Spinal cord (tissue), 10 donors: ENCODE measurements at places on chromosomes 1 and 21. TPM values are rescaled to one million over a fixed set of nuclear protein-coding genes. Genes with fewer than 3 reads are reported as not detected.
A peak's percentile ranks its signal among the peaks of the same experiment; 100 is the strongest.

- DNase-seq, result no peak
These were observed 22.1 kb downstream of the ATP1B1 start for GRCh38 chr1:169128562-169128961.

GRCh38 chr1:41666981-41667631 lies 182.6 kb upstream of the EDN2 start:
- DNase-seq, result no peak

DNA sequence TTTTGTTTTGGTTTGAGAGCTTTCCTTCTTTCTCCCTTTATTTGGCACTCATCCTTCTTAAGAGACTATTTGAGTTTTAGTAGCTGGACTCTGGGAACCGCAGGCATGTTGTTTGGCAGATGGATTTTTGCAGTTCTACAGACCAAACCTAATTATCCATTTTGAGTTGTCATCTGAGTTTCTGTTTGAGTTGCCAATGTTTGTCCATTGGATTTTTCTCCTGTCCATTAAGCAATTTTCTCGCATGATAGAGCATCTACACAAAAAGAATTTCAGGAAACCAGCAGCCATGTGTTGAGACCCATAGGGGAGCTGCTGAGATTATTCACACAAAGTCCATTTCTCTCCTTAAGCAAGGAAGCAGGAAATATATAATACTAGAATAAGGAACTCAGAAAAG lies 17.2 kb upstream of the CXADR start:
- DNase-seq, result no peak

DNA sequence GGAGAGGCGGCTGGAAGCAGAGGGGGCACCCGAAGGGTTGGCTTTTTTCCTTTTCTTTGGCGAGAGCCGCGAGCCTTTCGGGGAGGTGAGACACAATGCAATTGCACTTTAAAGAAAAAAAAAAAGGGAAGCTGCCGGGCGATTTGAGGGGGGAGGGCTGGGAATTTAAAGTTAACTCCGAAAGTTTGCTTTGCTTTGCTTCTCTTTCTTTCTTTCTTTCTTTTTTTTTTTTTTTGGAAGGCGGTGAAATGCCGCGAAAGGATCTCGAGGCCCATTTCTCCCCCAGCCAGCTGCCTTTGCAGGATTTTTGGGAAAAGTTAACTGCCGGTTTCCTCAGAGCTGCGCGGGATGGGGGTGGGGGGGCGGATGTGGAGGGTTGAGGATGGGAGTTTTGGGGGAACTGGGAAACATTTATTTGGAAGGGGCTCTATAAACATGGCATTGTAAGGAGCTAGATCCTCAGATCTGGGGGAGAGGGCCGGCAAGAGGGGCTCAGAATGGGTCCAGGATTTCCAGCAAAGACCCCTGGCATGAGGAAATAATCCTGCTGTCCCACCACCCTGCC lies 997 bp downstream of the ZNF362 start:
- DNase-seq, result no peak

GRCh38 chr1:32334864-32335534 lies 1.0 kb downstream of the MARCKSL1 start:
- DNase-seq, result peak; percentile 78

DNA sequence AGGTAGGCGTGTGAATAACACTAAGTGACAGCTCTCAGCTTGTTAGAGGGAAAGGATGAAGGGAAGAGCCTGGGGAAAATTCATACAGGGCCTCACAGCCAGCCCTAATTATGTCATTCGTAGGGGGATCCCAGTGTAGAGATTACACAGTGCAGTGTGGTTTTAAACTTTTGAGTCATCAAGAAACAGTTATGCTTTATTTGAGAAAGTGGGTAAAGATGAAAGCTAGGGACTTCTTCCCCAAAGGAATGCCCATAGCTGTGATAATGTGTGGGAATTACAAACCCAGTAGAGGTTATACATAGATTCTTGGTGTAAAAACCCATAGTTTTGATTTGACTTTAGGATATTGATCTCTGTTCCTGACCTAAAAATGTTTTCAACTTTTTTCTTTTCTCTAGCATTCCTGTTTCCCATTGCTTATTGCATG lies 1.9 kb downstream of the TTF2 start:
- DNase-seq, result no peak

DNA sequence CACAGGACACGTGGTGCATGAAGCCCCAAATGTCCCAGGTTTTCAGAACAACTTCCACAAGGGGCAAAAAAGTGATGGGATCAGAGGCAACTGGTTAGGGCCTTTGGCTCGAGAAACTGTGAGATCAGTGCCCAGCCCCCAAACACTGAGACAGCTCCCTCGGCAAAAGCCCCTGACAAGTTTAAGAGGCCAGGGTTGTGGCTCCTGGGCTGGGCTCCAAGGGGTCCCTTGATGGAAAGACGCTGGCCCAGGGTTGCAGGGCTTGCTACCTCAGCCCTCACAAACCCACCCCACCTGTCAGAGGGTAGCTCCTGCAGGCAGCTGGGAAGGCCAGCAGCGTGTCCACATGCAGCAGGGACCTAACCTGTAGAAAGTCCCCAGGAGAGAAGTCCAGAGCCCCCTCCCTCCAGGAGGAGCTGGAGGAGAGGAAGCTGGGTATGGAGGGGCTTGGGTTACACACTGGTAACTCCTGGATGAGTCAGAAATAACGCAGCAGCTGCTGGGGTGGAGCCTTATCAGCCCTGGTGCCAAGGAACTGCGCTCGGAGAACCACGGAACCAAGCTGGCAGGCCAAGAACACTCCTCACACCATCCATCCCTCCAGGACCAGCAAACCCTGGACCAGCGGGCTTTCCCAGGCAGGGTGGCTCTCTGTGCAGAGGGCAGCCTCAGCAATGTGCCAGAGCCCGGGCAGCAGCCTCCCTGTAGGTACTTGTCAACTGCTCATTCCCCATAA lies 37.5 kb downstream of the CTNNBIP1 start:
- DNase-seq, result no peak

GRCh38 chr1:109373126-109373525 lies 24.6 kb downstream of the SORT1 start:
- DNase-seq, result no peak

- no peak for DNase-seq
These were observed 185.6 kb upstream of the NRIP1 start for GRCh38 chr21:15250384-15250783.

DNA sequence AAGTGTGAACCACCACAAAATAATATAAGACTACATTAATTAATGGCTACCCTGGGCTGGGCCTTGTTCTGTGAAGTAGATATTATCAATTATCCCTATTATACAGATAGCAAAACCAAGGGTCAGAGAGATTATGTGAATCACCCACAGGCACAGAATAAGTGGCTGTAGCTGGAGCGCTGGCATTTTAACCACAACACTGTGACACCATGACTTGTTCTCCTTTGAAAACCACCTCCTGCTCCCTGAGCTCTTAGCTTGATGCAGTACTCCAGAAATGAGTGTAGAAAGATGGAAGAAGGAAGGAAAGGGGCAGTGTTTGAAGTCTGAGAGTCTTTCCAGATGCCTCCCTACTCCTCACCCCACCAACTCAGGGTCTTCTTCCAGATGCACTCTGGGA lies 29.5 kb upstream of the JUN start:
- DNase-seq, result no peak

DNA sequence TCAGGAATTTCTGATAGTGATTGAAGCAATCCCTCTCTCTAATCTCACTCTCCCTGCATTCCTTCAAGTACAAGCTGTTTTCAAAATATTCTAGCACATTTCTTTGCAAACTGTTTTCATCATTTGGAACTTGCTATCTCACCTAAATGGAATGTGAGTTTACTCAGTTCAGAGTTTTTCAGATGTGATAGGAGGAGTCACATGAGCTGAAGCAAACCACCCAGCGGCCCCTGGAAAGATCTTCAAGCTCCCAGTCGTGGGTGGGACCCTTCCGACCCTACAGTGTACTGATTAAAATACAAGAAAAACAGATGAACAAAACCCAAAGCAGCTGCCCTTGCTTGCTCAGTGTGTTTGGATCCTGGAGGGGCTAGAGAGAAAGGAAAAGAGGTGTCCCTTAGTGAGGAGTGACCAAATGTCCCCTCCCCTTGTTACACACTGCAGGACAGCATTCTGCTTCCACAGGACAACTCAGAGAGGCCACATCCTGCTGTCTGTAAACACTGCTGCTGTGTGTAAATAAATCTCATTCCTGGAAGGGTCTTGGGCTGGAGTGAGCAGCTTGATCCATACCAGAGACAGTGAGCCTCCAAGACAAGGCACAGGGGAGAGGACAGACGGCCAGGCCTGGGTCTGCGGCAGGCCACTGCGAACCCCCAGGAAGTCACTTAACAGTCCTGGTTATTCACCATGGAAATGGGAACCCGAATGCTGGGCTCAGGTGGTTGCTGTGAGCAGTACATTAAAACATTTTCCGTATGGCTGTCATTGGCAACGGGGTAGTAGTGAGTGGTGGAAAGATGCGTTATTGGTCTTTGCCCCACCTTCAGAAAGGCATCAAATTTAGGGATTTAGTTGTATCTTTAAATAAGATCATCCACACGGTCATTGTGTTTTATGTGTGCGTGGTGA lies 229.2 kb downstream of the RHOU start:
- peak; percentile 58 for DNase-seq

DNA sequence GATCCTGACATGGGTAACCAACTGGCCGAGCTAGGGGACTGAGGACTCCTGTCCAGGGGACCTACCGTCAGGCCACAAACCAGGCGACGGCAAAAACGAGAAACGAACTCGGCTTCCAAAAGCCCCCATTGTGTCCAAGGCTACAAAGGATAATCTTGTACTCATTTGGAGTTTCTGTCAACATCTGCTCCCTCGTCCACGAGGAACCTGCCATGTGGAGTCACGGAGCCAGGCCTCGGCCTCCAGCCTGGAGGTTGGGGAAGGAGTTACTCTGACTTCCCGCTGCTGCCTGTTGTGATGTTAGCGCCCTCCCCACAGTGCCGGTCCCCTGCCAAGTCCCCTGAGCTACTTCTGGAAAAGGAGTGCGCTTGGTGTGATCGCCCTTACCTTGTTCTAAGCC lies 7.3 kb downstream of the KRTAP10-1 start:
- no peak for DNase-seq

DNA sequence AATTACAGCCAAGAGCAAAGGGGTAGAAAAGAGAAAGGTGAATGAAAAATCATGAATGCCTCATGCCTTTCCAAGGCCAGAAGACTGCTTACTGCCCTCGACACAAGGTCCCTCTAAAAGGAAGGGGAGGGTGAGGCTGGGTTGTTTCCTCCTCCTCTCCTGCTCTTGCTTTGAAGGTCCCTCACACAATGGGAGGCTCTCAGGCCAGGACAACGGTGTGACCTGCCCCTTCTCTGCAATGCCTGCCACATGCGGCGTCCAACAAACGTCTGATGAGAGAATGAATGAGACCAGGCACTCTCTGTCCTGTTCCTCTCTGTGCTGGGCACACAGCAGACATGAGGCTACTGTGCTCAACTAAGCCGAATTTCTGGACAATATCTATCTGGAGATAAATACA lies 51.3 kb downstream of the SSBP3 start:
- no peak for DNase-seq

GRCh38 chr1:8026153-8026975 lies at the start of gene ERRFI1:
ERRFI1 (minus strand) TSS chr1:8026309; CDS start chr1:8015619, 10,690 bp downstream.
- peak; percentile 89 for DNase-seq

DNA sequence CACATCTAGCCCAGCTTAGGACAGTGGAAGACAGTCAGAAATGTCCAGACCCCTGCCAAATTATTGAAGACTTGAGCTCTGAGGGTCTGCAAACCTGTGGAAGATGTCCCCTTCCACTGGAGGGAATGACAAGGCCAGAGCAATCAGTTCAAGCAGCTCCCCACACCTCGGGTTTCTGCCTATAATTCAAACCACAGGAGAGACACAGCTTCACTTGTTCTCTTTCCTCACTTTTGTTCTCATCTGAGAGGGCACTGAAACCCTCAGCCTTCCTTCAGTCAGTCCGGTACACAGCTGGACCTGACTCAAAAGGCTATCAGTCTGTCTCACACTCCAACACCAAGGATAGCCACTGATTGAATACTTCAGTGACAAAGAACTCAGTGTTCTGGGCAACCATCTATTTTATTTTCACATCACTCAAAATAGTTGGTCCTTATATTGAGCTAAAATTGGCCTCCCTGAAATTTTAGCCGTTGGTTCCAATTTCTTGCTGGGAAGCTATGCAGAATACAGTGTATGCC lies 70.1 kb downstream of the TENT5C start:
- no peak for DNase-seq

- DNase-seq, result no peak
These were observed 33.7 kb downstream of the PTGFRN start for GRCh38 chr1:116943438-116943837.

DNA sequence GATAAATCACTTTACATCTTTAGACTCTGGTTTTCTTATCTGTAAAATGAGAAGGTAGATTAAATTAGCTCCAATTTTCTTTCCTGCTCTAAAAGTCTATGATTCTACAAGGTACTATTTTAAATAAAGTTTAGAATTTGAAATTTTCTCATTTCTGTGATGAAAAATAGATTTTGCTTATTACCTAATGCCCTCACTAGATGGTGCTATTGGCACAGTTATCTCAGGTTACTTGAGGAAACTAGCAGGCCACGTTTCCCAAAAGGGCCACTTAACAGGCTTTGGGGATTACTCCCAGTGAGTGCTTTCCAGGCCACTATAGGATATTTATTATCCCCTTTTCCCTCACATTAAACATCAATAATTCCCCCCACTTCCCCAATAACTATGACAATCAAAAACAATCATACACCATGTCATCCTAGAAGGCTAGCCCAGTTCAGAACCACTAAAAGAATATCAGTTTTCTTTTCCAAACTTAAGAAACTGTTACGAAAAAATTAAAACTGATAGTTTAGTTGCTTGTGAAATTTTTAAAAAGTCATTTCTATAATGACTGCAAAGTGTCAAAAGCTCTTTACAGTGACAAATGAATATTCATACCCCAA lies 30.6 kb downstream of the OMA1 start:
- peak; percentile 21 for DNase-seq

DNA sequence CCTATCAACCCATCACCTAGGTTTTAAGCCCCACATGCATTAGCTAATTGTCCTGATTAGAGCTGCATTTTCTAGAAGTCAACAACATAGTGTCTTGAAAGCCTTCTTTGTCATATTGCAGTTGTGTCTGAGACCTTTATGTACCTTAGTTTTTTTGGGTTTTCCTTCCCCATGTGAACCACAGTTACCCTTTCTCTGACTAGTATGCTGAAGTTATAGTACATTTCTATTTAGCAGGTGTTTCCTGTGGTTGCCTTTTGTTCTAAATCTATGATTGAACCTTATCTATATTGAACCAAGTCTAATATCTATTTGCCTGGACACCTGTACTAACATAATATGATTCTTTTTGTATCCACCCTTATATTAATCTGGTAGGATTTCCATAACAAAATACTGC lies 135.6 kb downstream of the ST6GALNAC3 start:
- no peak for DNase-seq

- no peak for DNase-seq
These were observed 1.2 kb upstream of the UBAP2L start for GRCh38 chr1:154219541-154219940.

Gene SLC6A17
- 10.4 TPM for total RNA-seq

Gene ALG14
- total RNA-seq, result 7.2 TPM

Gene OXCT2
- 3.0 TPM for total RNA-seq

Gene FBXO28
- 42.3 TPM for total RNA-seq

Gene PEX19
- total RNA-seq, result 54.6 TPM

Gene U2AF1
- 25.7 TPM for total RNA-seq

Gene BATF3
- 2.7 TPM for total RNA-seq

Gene AADACL4
- not detected for total RNA-seq

Gene SDF4
- 86.7 TPM for total RNA-seq
